ENCODE measurements at places on chromosomes 16 and 17.

- DNase-seq: no peak
Measured at GRCh38 chr16:56192986-56193945, 2.0 kb downstream of the GNAO1 start.

DNA sequence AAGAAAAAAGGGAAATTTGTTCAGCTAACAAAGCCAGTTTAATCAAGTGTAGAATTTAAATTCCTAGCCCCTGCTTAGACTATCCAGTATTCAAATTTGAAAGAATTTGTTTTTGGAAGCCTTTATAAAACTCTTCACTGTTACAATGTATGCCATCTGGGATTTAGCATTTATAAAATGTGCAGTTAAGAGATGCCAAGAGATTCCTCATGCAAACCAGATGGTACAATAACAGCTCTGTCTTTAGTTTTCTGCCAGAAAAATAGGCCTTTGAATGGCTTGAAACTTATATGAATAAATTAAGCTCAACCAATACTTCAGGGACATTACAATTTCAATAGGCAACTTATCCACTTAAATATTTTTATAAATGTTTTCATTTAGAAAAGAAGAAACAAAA, 6.8 kb upstream of the ANKS4B start:
- DNase-seq: no peak

DNA sequence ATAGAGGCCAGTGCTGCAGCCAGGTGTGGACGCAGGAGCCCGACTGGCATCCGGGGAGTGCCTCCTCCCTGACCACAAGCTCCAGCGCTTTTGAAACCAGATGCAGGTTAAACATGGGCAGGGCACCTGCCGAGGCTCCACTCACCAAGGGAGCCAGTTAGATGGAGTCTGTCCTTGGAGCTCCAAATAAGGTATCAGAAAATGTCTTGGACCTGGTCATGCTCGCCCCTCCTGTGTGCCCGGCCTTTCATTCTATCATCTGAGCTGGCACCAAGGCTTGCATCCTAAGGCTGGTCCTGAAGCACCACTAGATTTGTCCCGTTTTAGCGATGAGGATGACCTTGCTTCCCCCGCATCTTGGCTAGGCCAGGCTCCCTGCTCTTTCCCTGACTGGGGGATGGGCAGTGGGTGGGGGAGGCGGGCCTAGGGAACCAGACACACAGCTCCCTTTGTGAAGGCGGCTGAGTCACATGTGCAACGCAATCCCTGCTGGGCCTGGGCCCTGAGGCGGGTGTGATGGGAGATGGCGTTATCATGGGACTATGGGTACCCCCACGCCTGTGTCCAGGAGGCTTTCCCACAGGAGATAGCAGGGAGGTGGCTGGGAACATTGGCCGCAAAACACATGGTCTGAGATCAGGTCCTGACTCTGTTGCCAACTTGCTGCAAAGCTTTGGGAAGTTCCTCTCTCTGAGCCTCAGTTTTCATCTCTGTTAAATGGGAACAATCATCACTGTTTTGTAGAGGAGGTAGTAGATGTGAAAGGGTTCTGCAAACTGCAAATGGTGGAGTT, 5.0 kb upstream of the ADGRG1 start:
- DNase-seq: peak; percentile 76

DNA sequence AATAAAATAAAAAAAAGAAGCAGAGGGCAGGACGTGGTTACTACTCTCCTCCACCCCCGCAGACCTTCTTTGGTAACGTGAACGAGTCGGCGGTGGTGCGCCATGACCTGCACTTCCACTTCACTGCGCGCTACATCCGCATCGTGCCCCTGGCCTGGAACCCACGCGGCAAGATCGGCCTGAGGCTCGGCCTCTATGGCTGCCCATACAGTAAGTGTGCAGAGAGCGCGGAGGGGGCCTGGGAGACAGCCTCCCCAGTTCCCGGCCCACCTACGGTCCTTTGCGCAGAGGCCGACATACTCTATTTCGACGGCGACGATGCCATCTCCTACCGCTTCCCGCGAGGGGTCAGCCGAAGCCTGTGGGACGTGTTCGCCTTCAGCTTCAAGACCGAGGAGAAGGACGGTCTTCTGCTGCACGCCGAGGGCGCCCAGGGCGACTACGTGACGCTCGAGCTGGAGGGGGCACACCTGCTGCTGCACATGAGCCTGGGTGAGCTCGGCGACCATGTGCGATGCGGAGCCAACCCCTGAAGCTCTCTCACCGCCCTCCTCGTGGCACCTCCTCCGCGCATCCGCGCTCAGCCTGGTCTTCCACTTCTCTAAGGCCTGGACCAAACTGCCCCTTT, 2.7 kb downstream of the CNTNAP1 start:
- no peak for DNase-seq

- DNase-seq: no peak
Measured at GRCh38 chr16:5965321-5965720, 867.7 kb upstream of the EEF2KMT start.

DNA sequence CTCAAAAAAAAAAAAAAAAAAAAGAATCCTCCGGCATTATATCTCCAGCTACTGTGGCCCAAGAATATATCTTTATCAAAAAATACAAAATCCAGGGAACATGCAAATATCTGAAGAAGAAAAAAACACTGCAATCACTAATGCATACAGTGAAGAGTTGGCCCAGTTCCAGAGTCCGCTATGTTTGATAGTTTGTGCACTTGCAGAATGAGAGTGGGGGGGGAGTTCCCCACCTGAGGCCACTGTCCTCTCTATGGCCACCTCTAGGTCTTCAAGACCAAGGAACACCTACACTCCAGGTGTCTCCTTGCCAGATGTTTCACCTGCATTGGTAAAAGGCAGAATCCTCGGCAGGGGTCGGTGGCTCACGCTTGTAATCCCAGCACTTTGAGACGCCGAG, 4.0 kb downstream of the ZNF785 start:
- DNase-seq: no peak

DNA sequence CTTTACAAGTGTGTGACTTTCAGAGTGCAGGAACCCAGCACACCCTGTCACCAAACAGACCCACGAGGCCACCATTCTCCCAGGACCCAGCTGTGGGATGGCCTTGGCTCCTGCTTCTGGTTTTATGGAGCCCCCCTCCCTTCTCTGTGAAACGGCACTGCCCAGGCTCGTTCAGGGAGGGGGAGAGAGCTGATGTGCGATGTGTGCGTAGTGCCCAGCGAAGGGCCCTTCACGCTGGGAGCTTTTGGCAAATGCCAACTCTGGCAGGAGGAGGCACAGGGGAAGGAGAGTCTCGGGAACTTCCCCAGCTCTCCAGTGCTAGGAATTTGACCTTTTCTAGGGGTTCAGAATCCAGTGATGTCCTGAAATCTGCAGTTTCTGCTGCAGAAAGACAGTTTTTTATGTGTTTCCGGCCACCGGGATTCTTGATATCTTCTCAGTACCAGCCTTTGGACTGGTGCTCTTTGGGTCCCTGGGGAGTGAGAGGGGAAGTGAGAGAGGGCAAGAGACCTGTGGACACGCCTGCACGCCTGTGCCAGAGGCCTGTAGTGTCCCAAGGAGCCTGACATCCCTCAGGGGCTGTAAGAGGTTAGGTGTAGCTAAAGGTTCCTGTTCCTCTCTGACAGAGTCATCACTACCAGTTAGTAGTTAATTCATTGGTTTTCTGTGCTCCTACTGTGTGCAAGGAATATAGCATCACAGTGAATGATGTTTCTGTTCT, 45.1 kb downstream of the CMIP start:
- DNase-seq: no peak

GRCh38 chr17:57600074-57600473, 145.0 kb downstream of the CCDC182 start:
- no peak for DNase-seq

- DNase-seq: no peak
Measured at GRCh38 chr16:4175849-4176248, 59.6 kb upstream of the ADCY9 start.

DNA sequence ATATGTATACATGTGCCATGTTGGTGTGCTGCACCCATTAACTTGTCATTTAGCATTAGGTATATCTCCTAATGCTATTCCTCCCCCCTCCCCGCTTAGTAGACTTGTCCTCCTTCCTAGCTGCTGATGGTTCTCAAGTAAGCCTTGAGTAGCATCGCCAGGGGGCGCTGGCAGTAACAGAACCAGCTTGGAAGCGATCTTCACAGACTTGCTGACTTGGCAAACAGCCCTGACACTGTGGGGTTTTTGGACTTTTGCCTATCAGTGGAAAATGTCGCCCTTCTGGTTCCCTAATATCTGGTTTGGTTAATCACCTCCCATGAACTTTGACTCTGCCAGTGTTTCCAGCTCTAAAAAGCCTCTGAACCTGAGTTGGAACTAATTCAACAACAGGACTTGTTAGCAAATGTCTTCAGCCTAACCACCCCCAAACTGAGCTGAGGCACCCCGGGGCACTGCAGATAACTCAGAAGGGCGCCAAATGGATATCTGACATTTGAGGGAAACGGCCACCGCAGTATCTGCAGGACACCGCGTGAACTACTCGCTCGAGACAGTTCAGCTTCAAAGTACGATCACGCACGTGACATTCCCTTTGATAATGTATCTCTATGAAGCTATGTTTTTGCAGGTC, 15.4 kb upstream of the SPATA32 start:
- peak; percentile 70 for DNase-seq

DNA sequence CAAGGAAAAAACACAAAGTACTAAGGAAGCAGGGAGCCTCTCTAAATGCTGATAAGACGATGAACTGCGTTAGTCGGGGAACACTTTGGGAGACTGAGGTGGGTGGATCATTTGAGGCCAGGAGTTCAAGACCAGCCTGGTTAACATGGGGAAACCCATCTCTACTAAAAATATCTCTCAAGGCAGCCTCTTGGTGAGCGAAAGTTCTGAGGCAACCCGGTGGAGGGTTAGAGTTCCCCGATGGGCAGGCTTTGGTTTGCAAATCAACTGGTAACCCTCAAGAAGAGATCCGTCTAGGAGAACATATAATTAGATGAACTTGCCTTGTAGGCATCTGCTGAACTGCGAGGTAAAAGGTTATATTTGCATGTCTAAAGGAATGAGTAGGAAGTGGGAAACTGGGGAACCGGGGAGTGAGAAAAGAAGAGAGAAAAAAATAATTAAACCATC, 44.6 kb downstream of the WSB1 start:
- no peak for DNase-seq

- no peak for DNase-seq
Measured at GRCh38 chr17:66542967-66543520, 240.6 kb downstream of the PRKCA start.

DNA sequence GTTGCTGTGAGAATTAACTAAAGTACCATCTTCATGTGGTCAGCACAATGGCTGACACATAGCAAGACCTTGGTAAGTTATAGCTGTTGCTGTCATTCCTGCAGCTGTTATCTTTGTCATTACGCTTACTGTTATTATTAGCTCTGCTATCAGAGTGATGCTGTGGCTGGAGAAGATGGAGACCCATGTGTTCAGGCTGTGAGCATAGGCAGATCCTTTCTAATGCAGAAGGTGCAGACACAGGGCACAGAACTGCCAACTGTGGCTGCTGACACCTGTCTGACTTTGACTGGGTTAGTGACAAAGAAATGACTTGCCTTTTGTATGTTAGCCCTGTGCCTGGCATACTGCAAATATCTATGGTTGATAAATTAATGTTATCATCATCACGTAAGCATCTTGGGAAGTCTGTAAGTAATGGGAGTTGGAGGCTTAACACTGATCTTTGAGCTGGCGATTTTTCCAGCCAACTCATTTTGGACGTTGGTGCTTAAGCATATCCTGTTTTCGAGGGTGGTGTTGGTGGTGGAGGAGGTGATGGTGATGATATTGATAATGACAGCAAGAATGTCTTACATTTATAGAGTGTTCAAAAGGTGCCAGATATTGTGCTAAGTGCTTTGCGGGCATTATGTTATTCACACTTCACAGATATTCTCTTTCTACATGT, 695.3 kb downstream of the WWOX start:
- no peak for DNase-seq

DNA sequence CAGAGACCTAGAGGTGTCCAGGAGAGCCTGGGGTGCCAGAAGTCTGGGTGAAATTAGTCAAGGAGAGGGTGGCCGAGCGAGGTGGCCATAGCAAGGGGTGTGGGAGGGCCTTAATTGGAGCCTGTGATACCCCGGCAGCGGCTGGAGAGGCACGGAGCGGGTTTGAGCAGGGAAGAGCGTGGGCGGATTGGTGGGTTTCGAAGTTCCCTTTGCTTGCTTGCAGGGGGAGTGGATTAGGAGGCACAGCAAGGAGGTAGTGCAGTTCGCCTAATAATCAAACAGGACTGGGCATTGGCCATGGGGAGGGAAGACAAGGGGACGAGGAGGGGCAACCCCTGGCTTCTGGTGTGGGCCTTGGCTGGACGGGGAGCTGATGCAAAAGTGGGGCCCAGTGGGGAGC, 5.4 kb upstream of the FAM83G start:
- no peak for DNase-seq

GRCh38 chr16:23174622-23175021, 7.9 kb upstream of the SCNN1G start:
- peak; percentile 13 for DNase-seq

GRCh38 chr17:43021741-43022512, at the start of gene VAT1:
VAT1 (minus strand) TSS chr17:43022385; CDS start chr17:43022322, 63 bp downstream.
- peak; percentile 81 for DNase-seq

- DNase-seq: no peak
Measured at GRCh38 chr16:28558456-28558855, 4.7 kb downstream of the SGF29 start.

DNA sequence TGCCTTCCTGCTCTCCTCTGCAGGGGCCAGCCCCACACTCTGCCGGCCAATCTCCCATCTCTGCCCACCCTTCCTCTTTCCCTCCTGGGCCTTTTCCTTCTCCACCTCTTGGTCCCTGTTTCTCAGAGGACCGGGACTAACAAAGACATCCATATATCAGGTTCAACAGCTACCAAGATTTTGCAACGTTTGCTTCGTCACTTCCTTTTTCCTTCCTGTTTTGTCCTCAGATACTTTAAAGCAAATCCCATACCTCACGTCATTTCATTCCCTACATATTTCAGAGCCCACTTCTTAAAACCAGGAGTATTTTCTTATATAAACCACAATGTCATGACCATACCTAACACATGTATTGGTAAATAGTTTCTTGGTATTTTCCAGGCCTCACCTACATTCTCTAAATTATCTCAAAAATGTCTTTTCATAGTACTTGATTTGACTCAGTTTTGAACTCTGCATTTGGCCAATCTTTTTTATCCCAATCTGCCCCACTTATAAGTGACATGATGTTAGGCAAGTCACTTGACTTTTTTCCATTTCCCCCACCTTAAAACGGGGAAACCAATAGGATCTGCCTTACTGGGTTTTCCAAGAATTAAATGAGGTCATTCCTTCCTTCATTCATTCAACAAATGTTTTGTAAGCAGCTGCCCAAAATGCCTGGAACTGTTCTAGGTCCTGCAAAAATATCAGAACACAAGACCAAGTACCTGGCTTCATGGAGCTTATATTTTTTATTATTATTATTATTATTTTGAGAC, 7.2 kb upstream of the USP10 start:
- DNase-seq: no peak

GRCh38 chr17:43706235-43706634, 44.5 kb upstream of the MEOX1 start:
- no peak for DNase-seq
